Left cardiac atrium (tissue), 4 donors: ENCODE measurements at places on chromosomes 6 and 20. TPM values are rescaled to one million over a fixed set of nuclear protein-coding genes. Genes with fewer than 3 reads are reported as not detected.

PMEPA1 gene
- total RNA-seq: 28.3 TPM

BPIFA1 gene
- not detected for total RNA-seq

SAYSD1 gene
- 9.2 TPM for total RNA-seq

- no peak for DNase-seq
Observed at GRCh38 chr20:6704132-6704861, 63.2 kb upstream of the BMP2 start.

GRCh38 chr6:95690328-95690727 is 113.0 kb downstream of the MANEA start:
- no peak for DNase-seq

DNA sequence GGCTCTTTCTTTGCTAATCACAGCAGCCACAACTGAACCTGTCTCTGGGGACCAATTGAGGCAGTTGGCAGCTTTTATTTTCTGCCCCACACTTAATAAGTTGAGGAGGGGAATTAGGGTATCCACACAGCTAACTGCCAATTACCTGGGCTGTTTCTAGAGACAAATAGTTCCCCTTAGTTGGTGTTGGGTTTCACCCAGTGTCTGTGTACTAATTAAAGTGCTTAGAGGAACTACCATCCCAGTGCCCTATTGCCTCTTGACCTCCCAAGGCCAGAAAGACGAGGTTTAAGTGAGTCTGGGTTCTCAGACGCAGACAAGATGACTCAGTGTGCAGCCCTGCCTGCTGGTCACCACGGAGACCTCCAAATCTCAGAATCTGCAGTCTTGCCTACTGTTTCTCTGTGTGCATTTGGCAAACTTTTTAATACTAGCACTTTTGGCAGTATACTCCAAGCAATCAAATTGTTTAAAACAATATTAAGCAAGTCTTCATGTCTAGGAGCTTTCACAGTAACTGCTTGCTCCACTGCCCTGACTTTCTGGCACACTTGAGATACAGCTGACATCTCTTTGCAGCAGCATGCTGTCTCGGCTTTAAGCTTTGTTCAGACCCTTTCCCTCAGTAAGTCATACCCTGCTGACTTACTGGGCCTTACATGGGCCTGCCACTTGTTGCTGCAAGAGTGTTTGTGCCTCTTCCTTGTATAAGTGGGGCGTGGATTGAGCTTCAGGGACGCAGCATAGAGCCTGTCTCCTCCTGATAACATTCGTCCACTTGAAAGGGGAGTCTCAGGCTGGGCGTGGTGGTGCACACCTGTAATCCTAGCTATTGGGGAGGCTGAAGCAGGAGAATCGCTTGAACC is 31.9 kb downstream of the STK35 start:
- DNase-seq: no peak

- DNase-seq: no peak
Observed at GRCh38 chr20:48826069-48826468, 1.7 kb downstream of the PREX1 start.

- no peak for DNase-seq
Observed at GRCh38 chr6:71250099-71250602, 38.5 kb upstream of the OGFRL1 start.

GRCh38 chr6:139570166-139570565 is 195.7 kb upstream of the CITED2 start:
- no peak for DNase-seq

GRCh38 chr20:6178537-6178936 is 55.7 kb upstream of the FERMT1 start:
- DNase-seq: no peak

GRCh38 chr6:52931351-52931750 is 21.9 kb upstream of the GSTA3 start:
- no peak for DNase-seq

DNA sequence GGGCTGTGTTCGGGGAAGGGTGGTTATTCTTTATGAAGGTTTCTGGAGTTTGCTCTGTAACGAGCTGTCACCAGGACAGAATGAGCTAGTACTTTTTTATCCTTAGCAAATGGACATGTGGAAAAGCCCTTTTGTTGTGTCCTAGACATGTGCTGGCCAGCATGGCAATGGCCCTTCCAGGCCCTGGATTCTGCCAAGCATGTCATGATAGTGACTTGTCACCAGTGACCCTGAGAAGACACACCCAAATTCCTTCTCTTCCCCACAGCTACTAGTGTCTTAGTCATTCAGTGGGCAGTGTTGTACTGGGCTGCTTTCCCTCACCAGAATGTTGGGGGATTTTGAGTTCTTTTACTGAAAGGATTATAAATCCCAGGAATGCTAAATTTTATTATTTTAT is 74.0 kb upstream of the XRN2 start:
- no peak for DNase-seq

- DNase-seq: no peak
Observed at GRCh38 chr6:33166363-33166762, 25.9 kb downstream of the COL11A2 start.

DNA sequence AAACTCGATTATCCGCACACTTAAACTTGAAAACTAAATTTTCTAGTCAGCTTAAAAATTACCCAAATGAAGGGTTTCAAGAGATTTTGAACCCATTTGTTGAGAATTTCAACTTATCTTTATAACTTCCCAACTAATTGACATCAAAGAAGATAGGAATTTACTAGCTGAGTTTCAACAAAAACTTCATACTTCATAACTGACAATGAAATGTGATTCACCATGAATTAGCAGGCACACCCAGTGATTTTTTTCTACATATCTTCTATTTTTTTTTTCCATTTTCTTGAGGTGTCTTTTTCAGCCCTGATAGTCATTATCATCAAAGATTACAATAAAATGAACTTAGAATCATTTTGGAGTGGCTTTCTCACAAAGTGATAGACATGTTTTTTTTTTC is 26.7 kb downstream of the TNFAIP3 start:
- no peak for DNase-seq

- no peak for DNase-seq
Observed at GRCh38 chr6:8301502-8301901, 133.8 kb downstream of the SLC35B3 start.

GRCh38 chr6:31328355-31328960 is 28.5 kb downstream of the HLA-B start:
- no peak for DNase-seq
